Anterior cingulate cortex (tissue), 58 donors: ENCODE measurements at places on chromosomes 13 and 19.

- DNase-seq = no peak
Measured at GRCh38 chr13:32838945-32839344, 177.3 kb upstream of the KL start.

- no peak for DNase-seq
Measured at GRCh38 chr19:54364775-54365257, at the start of gene LAIR1. LAIR1 (minus strand) TSS chr19:54364931; CDS start chr19:54364804, 127 bp downstream.

DNA sequence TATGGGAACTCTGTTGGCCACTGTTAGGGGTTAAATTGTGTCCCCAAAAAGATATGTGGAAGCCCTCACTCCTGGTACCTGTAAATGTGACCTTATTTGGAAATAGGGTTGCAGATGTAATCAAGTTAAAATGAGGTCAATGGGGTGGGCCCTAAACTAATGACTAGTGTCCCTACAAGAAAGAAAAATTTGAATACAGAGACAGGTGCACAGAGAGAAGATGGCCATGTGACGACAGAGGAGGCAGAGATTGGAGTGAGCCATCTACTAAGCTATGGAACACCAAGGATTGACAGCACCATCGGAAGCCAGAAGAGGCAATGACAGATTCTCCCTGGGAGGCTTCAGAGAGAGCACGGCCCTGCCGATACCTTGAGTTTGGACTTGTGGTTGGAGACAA is 16.5 kb downstream of the POU2F2 start:
- no peak for DNase-seq

GRCh38 chr13:76231522-76232167 is 595.5 kb downstream of the LMO7 start:
- no peak for DNase-seq

GRCh38 chr19:17607936-17608335 is 52.5 kb downstream of the COLGALT1 start:
- no peak for DNase-seq

DNA sequence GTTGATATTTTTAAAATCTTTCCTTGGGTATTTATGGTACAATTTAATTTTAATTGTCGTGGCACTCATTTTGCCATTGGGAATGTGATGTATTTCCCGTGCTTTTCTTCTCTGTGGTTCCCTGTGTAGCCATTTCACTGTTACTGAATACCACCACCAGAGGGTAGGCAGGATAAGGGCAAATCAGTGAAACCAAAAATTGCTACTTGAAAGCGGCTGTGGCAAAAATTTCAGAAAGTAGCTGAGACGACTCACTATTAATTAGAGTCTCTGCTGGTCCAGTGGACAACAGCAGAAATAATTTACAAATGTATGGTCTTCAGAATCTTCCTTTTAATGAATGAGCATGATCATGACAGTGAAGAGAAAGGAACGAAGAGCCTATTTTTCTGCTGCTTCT is 34.4 kb upstream of the MIR17HG start:
- DNase-seq = no peak

- DNase-seq = no peak
Measured at GRCh38 chr13:113796211-113796963, 37.4 kb downstream of the TMEM255B start.

- no peak for DNase-seq
Measured at GRCh38 chr13:108033800-108034707, 181.3 kb downstream of the LIG4 start.

DNA sequence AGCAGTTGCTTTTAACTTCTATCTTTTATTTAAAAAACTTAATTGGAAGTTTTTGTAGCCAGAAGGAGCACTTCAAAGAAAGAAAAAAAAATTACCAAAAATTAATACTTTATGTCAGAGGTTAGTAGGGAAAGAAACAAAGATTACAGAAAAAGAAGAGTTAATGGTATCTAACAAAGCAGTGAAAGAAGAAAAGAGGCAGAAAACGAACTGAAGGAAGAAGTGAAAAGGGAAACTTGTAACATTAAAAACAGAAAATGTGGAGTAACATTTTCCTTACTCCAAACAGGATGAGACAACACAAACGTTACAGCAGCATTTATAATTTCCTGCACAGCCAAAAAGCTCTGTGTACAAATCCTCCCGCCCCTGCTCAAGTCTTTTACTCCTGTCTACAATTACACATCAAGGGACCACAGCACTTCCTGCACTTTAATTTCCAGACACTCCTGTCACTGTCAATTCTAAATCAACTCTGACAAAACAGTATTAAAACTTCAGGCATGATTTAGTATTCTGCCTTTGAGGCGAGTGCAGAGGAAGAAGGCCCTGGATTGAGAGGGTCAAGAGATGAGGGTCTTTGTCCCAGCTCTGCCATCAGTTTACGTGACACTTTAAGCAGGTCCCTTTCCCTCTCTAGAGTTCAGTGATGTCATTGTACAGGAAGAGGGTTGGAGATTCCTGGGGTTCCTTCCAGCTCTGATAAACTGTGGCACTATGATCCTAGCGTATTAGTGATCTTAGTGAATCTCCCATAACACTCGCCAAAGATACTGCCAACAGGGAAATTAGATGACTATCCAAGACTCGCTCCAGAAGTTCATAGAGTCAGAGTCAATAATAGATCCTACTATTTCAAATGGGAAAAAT is 53.2 kb upstream of the LSM14A start:
- DNase-seq = no peak

DNA sequence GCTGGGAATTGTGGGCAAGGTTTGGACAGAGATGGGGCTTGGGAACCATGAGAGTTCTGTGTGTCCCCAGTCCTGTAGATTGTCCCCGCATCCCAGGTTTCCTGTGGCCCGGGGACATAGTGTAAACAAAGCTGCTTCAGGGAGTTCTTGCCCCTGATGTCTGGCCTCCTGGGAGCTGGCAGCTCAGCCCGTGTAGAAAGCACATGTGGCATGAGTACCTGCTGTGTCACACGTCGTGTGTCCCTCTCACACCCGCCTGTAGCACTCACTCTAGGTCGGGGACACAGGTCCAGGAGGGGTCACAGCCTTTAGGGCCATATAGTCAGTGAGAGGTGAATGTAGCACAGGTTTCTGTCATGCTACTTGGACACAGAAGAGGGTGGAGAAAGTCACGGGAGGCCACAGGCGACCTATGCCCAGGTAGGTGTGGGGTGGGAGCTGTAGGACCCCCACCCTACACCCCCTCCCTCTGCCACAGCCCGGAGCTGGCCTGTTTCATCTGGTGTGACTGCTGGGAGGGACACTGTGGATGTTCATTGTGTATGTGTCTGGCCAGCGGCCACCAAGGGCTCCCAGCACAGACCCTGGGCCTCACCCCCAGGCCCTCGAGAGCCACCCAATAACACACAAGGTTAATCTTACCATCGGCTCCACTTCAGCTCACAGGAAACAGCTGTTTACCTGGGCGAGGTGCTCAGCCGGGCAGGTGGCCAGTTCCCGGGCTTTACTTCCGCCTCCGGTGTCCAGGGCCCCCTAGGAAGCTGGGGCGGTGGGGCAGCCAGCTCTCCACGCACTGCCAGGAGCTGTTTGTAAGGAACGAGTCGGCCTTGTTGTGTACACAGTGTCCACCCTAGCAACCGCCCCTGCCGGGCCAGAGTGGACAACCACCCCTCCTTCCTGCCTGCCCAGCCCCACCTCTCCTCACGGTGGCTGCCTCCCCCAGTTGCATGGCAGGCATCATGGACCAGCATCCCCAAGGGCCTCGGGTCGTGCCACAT is 49.7 kb downstream of the COMP start:
- DNase-seq = no peak

DNA sequence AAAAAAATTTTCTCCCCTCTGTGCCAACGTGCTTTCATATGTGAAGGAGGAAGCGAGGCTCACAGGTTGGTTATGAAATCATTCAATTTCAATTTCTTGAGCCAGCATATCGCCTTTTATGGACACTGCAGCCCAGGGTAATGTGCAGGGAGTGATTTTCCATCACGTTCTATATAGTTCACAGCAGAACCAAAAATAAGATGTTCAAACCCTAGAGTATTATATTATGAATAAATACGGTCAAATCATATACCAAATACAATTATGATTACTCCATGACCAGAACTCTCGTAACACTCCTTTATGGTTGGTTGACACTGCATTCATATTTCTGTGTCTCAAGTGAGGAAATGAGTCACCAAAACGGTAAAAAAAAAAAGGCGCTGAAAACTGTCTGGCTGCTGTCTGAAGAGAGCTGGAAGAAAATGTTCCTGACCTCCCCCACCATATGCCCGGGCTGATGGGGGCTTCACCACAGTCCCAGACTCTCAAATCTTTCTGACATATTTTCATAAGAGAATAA is 75.8 kb upstream of the UBAC2 start:
- no peak for DNase-seq

GRCh38 chr13:111944171-111944583 is 122.8 kb upstream of the SOX1 start:
- DNase-seq = no peak

DNA sequence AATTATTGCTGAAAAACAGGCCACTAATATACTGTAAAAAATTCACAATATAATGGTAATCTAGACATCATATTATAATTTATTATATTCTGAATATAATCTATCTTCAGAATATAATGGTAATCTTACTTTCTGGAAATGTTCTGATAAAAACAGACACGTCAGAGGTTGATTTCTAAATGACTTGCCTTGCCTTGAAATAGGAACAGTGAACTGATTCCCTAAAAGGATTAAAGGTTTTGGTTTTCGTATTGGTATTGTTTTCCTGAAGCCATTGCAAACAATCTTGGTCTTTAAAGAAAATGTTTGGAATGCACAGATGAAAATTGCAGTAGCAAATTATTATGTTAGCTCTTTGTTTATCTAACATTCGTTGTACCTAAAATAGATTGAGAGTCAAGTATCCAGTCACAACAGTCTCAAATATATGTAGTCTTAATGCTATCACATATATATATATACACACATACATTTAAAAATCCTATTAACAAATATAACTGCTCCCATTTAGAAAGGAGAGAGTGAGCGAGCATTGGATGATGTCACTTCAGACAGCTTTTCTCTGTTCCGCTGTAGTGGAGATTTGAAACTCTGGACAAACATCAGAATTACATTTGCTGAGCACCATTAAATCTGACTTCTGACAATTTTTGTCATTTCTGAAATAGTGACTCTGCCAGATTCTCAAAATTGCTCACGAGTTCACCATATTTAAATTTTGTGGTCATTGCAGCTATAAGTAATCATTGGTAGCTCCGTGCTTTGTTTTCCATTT is 1.7 kb downstream of the ITM2B start:
- DNase-seq = no peak

GRCh38 chr19:30077851-30078355 is 135.9 kb downstream of the URI1 start:
- no peak for DNase-seq

- no peak for DNase-seq
Measured at GRCh38 chr19:44260343-44260681, 626 bp downstream of the ZNF233 start.

- DNase-seq = no peak
Measured at GRCh38 chr13:44046428-44046827, 166.7 kb downstream of the LACC1 start.

DNA sequence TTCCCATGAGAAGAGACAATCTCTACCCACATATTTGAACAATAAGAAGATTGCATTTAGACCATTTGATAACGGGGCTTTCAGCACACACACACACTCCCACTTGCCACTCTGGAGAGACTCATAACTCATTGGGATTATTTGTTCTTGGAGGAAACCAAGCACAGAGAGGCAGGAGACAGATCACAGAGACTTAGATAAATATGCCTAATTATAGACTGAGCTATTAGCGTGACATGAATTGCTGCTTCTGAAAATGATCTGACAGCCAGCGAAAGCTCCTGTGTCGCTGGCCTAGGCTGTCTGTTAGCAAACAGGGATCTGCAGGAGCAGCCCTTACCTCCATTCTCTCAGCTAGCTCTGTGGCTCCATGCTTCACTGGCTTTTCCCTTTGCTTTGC is 111.4 kb downstream of the CCNA1 start:
- DNase-seq = no peak

DNA sequence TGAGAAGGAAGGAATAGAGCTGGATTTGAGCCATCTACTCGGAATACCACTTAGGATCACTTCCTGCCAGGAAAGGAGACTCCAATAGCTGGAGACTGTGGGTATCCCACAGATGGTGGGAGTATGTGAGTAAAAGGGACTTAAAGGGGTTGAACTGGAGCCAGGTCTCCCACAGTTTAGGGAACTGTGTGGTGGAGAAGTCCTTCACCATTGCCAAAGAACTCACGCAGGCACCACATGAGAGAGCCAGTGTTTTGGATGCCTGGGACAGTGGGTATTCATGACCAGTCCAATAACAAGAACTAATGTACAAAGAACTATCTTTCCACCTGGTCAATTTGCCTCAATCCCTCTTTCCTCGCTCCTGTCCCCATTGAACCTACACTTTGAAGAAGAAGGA is 24.4 kb upstream of the MYCBP2 start:
- DNase-seq = no peak
